ENCODE measurements at places on chromosomes 2 and 18.
A peak's percentile ranks its signal among the peaks of the same experiment; 100 is the strongest.

DNA sequence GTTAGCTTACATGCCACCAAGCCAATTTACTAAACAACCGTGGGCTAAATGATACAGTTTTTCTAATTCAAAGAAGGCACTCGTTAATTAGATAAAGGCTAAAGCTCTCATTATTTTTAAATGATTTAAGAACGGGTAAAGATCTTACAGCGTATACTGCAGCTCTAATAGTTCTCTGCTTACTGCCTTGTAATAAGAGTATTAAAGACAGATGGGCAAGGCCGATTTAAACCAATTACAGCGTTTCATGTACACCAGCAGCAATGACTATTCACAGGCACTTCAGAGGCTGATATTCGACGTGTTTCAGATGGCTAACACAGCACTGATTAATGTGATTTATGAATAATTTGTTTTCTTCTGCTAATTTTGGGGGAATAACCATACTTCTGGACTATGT, 259.3 kb downstream of the ZNF407 start:
- DNase-seq = peak; percentile 61

GRCh38 chr18:23341983-23342382, 111.1 kb upstream of the RIOK3 start:
- no peak for DNase-seq

DNA sequence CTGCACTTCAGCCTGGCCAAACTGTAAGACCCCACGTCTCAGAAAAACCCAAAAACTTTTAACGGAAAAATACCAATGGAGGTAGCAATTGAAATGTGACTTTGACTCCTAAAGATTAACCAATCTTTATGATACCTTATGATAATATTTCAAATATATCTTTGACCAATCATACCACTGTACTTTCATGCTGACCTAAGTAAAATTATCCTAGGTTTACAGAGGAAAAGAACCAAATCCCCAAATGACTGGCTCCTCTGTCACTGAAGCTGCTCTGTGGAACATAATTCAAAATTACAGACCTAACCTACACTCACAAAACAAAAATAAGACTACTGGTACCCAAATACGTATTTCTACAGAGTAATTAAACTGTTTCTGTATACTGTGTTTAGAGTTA, 7.7 kb upstream of the STPG4 start:
- DNase-seq = no peak

GRCh38 chr2:172808156-172808555, 72.5 kb downstream of the RAPGEF4 start:
- peak; percentile 38 for DNase-seq

DNA sequence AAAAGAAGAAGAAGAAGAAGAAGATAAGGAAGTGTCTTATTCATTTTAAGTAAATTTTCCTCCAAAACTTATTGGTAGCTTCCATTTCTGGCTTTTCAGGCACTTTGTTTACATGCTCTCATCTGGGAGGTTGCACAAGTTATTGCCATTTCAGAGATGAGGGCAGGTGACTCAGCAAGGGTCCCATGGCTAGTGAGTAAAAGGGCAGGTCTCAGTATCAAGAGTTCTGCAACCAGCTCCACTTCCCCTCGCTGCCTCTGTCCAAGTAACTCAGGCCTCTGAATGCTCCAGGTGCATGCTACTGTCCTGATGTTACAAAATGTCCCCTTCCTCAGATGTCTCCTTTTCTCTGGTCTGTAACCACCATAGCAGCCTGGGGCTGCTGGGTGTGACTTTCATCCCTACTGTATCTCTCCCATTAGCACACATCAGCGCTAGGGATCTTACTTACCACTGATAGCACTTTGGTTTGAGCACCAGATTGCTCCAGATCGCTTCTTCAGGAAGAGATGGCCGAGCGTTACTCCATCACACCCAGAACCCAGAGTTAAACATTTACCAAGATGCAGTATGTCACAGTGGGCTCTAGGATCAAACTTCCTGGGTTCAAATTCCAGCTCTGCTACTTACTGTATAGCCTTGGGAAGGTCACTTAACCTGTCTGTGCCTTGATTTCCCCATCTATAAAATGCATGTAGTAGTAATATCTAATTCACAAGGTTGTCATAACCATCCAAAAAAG, 57.4 kb upstream of the LAPTM4A start:
- no peak for DNase-seq
